ENCODE measurements at places on chromosomes 6 and 20.

GRCh38 chr6:36110050-36110449 is 20.3 kb upstream of the MAPK13 start:
- DNase-seq: no peak

GRCh38 chr6:36328600-36328999 is 8.1 kb downstream of the BNIP5 start:
- no peak for DNase-seq

GRCh38 chr6:153167907-153168306 is 36.8 kb upstream of the RGS17 start:
- DNase-seq: no peak

- no peak for DNase-seq
Observed at GRCh38 chr6:166162599-166163342, 4.9 kb downstream of the TBXT start.

GRCh38 chr6:98116455-98116854 is 717.9 kb upstream of the POU3F2 start:
- DNase-seq: no peak

DNA sequence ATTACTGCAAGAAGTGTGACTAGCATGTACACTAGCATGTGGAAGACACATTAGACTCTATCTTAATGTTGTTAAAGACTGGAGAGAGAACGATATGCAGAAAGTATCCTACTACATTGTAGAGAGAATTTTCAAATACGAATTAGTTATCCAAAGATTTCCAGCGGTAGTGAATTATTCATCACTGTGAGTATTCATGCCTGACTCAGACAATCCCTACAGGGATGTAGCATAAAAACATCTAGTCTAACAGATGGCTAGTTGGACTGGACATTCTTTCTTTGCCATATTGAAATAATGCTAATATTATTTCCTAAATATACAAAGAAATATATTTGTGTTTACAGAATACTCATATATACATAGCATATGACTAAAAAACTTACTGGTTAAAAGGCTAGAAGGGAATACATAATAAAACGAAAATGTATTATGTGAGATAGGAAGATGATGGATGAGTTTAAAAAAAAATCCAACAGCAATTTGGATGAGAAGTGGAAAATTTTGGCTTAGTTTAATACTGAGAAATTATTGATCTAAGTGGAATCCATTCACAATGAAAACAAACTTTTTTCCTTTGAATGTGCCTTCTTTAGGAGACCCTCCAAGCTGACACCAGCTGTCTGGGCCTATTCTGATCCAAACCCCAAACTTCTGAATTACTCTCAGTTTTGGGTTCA is 580.7 kb downstream of the RFPL4B start:
- no peak for DNase-seq

DNA sequence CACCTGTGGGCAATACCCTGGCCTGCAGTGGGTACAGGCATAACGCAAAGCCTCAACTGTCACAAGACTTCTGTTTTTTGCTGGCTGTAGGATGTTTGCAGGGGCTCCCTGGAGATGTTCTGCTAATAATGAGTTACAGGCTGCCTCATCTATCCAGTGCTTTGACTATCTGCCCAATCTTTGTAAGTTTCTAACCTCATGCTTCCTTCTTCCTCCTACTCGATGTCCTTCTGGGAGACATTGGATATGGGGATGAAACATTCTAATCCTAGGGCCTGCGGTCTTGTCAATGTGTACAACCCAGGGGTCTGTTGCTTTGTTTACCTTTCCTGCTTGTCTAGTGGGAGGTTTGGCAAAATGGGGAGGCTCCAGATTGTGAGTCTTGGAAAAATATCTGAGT is 136.8 kb upstream of the TCF21 start:
- DNase-seq: no peak

DNA sequence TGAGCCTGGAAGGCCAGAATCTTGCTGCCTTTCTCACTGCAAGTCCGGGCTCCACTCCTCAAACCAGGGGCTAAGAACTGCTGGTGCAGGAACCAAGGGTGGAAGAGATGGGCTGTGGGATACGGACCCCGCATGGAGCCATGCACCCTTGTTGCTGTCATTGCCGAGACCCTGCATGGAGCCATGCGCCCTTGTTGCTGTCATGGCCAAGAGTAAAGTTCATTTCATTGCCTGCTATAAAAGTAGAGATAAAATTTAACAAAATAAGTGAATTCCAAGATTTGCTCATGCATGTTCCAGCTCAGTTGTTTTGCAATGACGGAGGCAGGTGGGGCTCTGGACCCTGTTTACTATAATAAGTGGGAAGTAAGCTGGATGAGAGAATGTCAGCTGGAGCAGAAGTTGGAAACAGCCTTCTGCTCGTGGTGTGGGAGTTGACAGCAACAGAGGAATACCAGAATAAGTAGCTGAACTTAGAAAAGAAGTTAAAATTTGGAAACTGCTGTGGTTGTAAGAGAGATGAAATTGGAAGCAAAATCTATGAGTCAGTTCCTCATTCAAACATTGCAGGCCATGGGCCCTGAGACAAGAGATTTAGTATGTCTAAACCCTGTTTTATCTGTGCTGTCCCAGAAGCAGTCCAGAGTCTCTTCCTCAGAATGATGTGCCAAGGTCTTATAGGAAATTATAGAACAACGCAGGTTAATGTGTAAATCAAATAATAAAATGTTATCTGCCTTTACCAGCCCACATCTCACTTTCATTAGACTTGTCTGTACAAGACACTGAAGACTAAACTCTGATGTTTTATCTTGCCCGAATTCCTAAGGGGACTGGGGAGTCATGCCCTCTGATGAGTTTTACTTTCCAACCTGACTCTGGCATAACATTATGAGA is 15.8 kb upstream of the THBS2 start:
- DNase-seq: no peak

- DNase-seq: no peak
Observed at GRCh38 chr6:33846226-33846625, 42.4 kb upstream of the MLN start.
